ENCODE measurements at places on chromosomes 2 and 18. TPM values are rescaled to one million over a fixed set of nuclear protein-coding genes. Genes with fewer than 3 reads are reported as not detected.

GRCh38 chr2:3126911-3127621 is 250.6 kb downstream of the EIPR1 start:
- DNase-seq: no peak

DNA sequence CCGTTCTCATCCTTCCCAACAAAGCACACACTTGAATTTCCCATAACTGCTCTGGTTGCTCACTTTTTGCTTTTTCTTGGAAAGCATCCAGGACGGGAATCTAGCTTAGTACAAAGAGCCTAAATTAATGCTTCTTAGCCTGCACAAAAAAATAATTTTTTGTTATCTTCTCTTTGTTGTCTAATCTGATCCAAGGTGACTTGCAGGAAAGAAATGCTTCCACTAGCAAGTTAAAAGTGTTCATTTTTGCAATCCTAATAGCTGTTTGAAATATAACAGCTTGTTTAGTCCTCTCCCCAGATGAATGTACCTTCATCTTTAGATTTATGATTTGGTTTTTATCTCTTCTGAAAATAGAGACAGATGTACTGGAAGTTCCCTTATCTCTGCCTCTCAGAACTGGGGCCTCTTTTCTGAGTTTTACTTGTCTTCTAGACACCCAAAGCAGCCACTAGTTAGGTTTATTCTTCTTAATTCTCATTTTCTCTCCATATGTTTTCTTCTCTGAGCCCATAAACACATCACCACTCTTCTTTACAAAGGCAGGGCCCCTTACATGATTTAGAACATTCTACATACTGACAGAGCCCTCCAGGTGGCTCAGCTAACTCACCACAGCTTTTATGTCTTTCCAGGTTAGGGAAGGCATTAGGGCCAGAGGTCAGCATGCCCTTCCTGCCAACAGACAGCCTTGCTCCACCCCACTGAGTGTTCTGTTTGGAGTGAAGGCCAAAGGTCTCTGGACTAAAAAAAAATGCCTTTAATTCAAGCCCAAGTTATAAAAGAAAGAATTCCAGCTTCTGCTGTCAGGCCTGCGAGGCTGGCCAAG is 74.7 kb upstream of the MAP4K3 start:
- no peak for DNase-seq

GRCh38 chr18:62354151-62354550 is 29.0 kb downstream of the TNFRSF11A start:
- DNase-seq: no peak

- DNase-seq: no peak
Measured at GRCh38 chr2:238376884-238377391, 49.8 kb upstream of the ASB1 start.

- DNase-seq: no peak
Measured at GRCh38 chr2:64540615-64541014, 16.5 kb downstream of the AFTPH start.

RUFY4 gene
- total RNA-seq: not detected

Data from heart right ventricle (tissue), 16 donors.